A549 (cell line): ENCODE measurements at places on chromosomes 1 and 21.
A peak's percentile ranks its signal among the peaks of the same experiment; 100 is the strongest.

DNA sequence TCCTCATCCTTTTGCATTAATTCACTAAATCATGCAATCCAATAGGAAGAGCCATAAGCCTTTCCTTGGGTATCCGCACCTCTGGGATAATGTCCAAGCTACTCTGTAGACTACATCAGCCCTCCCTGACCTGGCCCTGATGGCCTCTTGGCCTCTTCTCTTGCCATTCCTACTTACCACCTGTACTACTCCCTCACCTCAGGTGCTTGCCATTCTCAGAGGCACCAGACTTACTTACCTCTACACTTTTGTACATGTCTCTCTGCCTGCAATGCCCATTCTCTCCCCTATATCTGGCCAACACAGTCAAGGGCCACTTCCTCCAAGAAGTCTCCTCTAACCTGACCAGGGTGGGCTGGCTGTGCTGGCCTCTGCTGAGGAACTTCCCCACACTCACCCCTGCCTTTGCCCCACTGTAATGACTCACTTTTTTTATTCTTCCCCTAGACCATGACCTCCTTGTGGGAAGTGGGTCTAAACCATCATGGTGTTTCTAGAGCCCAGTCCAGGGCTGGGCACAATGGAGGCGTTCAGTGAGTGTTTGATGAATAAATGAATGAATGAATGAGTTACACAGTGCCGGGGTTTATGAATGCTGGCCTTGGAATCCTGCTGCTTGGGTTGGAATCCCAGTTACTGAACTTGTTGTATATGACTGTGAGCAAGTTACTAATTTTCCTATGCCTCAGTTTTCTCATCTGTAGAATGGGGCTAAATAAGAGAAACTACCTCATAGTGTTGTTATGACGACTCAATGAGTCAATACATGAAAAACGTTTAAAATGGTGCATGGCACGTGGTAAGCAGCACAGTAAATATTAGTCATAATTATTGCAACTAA, 179.8 kb downstream of the FOXD2 start:
- DNase-seq: no peak

- no peak for DNase-seq
Measured at GRCh38 chr1:7771823-7772299, 765 bp downstream of the VAMP3 start.

DNA sequence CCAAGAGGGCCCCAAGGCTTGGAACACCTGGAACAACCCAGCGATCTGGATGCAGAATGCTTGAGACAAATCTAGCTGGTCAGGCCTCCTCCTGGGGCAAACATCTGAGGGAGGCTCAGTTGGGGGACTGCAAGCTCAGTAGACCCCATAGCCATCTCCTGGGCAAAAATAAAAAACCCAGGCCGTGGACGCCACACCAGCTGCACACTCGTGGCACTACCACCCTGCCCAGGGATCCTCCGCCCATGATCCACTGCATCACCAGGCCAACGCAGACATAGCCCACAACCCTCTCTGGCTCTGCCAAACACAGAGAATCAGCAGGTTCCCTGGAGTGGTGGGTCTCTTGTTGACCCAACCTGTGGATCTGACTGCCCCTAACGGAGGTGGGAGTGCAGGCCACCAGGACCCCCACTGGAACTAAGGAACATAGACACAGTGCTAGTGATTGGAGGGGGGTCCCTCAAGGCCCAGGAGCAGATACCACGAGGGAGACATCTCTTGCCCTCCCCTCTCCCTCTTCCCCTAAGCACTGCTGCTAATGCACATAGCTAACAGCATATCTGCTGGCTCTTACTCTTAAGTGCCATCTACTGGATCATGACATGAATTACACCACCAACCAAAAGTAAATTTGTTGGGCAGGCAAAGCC, 147.2 kb downstream of the CHD1L start:
- peak; percentile 28 for DNase-seq

- DNase-seq: no peak
Measured at GRCh38 chr1:9135073-9135836, 6.4 kb upstream of the GPR157 start.

DNA sequence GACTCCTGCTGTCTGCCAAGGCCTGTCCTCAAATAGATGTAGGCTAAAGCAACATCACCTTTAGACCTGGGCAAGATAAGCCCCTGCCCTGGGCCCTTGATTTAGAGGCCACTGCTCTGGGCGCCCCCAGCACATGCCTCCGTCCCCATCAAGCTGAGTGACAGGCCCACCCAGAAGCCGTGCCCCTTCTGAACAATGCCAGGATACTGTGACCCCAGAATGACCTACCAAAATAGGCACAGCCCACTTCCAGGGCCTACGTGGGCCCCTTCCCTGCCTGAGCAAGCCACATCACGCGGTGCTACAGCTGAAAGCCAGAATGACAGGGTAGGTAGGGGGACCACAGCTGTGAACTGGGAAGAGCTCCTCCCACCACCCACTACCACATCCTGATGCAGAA, 24.7 kb upstream of the BECN2 start:
- no peak for DNase-seq

GRCh38 chr1:75602486-75602885, 8.4 kb downstream of the SLC44A5 start:
- no peak for DNase-seq

DNA sequence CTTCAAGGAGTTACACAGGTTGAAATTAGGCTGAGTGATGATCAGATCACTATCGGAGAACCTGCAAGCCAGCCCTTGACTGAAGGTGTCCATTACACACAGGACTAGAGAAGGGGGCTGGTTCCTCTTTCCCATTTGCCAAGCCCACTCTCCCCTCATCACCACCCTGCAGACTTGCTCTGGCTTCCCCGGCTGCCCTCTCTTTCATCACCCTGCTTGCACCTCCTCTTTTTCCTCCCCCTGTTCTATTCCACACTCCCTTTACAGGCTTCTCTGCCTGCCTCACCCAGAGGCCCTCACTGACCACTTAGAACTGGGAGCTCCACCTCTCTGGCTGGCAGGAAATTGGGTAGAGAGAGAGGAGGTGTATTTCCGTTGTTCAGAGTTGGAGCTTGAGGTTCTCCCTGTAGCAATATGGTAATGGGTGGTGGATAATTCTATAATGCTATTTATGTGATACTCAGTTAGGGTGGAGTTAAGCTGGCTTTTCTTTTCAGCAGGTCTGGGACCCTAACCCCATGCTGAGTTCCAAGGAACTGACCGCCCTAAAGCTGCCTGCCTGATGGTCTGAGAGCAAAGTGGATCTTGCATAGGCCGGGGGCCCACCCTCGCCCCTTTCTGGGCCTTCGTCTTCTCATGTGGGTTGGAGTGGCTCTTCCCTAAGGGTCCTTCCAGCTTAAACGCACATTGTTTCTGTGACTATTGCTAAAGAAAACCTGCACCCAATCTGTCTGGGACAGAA, 111.8 kb upstream of the ADAR start:
- DNase-seq: no peak

DNA sequence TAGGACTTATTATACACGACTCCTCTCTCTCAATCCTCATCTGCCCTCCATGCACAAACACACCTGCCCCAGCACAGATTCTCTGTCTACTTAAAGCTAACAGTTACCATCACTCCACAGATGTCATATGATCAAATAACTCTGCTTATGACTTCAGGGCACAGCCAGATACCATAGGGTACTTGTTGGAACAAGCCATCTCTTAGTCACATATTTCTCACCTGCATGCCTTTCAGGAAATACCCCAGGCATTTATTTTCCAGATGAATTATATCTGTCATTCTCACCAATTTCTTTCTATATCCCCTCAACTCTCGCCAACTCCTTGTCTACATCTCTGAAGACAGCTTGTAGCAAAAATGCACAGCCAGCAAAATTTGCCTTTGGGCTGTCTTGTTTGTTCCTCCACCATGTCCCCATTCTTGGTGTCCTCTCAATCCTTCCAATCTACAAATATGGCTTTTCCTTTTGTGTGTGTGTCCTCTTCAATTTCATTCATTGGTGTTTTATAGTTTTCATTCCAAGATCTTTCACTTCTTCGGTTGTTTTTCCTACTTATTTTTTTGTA, 353.9 kb upstream of the CAMK1G start:
- DNase-seq: no peak

- DNase-seq: no peak
Measured at GRCh38 chr1:177969109-177969508, 749 bp downstream of the SEC16B start.

DNA sequence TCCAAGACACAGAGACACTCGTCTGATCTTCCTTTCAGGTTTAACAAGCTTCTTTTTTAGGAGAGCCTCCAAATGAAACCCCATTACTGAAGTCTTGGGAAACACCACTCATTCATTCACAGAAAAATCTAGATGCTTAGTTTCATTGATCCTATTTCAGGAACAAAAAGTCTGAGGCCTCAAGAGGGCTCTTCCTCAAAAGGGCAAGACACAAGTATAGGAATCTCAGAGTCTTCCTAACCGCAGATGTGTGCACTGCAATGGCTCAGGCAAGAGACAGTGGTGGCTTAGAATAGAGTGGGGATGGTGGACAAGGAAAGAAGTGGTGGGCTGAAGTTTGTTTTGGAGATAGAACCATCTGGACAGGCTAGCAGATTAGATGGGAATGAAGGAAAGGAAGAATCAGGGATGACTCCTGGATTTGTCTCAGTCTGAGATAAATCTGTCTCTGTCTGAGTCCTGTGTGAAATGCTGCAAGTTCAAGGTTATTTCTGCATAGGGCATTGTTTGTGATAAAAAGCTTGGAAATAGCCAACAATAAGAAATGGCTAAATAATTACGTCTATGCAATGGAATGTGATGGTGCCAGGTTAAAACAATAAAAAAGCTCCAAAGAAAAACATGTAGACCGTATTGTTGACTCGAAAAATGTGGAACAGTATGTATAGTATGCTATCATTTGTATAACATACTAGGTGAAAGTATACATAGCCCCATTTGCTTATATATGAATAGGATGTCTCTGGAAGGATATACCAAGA, 8.9 kb upstream of the CTSE start:
- DNase-seq: no peak

- DNase-seq: no peak
Measured at GRCh38 chr21:18677632-18678031, 274.0 kb upstream of the TMPRSS15 start.

- no peak for DNase-seq
Measured at GRCh38 chr1:17498214-17498613, 41.3 kb upstream of the ARHGEF10L start.

GRCh38 chr1:85943526-85943925, 213.0 kb downstream of the COL24A1 start:
- no peak for DNase-seq

GRCh38 chr21:21690068-21690665, 692.0 kb downstream of the NCAM2 start:
- no peak for DNase-seq

- DNase-seq: no peak
Measured at GRCh38 chr21:42844411-42845113, 34.8 kb downstream of the WDR4 start.

DNA sequence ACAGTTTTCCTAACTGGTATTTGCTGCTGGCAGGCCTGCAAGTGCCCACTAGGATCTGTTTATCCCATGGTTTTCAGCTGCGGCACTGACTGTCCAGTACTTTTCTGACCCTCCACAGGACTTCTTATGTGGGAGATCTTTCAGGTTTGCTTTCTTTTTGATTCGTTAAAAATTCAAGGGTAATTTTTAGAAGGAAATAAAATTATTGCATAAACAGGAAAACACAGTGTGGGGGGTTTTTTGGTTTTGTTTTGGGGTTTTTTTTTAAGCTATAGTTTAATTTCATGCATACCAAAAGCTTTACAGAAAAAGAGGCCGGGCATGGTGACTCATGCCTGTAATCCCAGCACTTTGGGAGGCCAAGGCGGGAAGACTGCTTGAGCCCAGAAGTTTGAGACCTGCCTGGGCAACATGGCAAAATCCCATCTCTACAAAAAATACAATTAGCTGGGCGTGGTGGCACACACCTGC, 3.6 kb downstream of the NIBAN1 start:
- DNase-seq: no peak

DNA sequence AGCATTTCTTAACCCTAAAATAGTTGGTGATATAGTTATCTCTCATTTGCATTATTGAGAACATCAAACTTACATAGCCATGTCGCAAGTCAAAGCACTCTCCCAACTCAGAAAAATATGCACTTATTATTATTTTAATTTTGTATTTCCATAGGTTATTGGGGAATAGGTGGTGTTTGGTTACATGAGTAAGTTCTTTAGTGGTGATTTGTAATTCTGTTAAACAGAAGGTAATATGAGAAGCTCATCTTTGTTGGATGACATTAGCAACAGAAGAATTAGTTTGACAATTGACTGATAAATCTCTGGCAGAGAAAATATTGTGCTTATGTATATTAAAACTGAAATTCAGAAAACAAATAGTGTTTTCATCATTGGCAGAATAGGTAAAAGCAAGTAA, 154.8 kb downstream of the NFIA start:
- DNase-seq: no peak

DNA sequence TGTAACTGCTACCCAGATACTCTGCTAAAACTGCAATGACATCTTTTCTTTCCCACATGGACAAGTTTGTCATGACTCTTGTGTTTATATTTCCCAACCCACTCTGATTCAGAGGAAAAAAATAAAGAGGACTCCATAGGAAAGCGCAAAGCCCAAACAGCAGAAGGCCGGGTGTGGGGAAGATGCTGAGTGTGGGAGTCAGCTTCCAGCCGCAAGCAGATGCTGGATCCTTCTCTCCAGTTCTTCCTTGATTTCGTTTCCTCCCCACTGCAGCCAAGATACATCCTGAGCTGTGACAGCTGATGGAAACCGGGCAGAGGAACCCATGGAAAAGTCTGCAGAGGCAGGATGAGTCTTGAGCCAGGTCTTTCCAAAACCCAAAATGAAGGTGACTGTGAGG, 498.2 kb downstream of the PLPP3 start:
- DNase-seq: no peak

DNA sequence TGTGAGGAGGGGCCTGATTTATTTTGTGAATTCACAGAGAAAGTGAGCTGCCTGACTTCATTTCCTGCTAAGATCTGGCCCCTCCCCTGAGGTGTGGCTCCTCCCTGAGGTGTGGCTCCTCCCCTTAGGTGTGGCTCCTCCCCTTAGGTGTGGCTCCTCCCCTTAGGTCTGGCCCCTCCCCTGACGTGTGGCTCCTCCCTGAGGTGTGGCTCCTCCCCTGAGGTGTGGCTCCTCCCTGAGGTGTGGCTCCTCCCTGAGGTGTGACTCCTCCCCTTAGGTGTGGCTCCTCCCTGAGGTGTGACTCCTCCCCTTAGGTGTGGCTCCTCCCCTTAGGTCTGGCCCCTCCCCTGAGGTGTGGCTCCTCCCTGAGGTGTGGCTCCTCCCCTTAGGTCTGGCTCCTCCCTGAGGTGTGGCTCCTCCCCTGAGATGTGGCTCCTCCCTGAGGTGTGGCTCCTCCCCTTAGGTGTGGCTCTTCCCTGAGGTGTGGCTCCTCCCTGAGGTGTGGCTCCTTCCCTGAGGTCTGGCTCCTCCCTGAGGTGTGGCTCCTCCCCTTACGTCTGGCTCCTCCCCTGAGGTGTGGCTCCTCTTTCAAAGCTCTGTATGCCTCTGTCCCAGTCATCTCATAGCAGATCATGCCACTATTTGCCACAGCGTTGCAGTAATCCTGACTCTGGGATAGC, 26.9 kb upstream of the LRRC3 start:
- peak; percentile 20 for DNase-seq
